ENCODE measurements at places on chromosomes 16 and 17.

- peak; percentile 74 for DNase-seq
Observed at GRCh38 chr17:81519284-81520020, 6.9 kb upstream of the ACTG1 start.

DNA sequence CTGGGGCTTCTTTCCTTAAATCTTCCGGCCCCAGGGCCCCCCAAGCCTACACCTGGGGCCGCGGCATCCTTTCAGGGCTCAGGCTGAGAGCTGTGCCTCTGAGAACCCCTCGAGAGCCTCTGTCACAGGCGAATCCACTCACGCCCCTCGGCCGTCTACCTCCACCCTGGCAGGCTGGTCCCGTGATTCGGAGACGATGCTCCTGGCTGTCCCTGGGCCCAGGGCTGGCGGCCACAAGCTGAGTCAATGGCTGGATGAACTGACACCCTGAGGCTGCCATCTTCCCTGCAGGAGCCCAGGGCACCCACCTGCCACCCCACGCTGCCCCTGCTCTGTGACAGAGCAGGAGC is 4.4 kb downstream of the TEPSIN start:
- no peak for DNase-seq

GRCh38 chr16:13921328-13921727 is 1.4 kb downstream of the ERCC4 start:
- DNase-seq: no peak

GRCh38 chr16:84390131-84390785 is 21.9 kb downstream of the ATP2C2 start:
- DNase-seq: no peak

DNA sequence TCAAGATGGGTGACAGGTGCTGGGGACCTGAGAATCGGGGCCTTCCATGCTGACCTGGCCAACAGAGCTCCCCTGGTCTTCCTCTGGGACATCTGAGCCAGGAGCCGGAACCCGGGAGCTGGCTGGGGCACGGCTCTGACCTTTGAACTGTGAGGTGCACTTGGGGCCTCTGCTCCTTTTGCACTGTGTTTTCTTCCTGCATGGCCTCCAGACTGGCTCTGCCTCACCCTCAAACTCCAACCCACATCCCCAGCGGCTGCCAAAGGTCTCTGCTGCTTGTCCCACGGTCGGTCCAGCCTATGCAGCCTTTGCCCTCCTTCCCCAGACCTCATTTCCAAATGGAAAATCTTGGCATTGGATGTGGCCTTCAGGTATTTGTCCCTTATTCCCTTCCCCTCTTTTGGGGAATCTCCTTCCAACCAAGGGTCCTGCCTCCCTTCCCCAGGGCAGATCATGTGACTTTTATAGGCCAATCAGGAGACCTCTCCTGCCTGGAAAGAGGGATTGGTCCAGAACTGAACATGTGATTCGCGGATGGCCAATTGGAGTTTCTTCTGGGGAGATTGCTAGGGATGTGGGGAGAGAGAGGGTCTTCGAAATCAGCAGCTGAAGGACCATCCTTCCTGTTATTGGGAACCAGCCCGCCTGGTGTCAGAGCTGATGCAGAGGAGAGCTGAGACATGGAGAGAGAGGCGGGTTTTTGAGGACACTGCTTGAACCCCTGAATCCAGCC is 117.9 kb downstream of the CYLD start:
- DNase-seq: no peak

GRCh38 chr16:83586036-83586435 is 221.7 kb upstream of the HSBP1 start:
- DNase-seq: no peak

- DNase-seq: peak; percentile 67
Observed at GRCh38 chr17:19338031-19338990, 24.2 kb downstream of the B9D1 start.

- no peak for DNase-seq
Observed at GRCh38 chr17:42878123-42878880, 22.3 kb upstream of the G6PC1 start.

DNA sequence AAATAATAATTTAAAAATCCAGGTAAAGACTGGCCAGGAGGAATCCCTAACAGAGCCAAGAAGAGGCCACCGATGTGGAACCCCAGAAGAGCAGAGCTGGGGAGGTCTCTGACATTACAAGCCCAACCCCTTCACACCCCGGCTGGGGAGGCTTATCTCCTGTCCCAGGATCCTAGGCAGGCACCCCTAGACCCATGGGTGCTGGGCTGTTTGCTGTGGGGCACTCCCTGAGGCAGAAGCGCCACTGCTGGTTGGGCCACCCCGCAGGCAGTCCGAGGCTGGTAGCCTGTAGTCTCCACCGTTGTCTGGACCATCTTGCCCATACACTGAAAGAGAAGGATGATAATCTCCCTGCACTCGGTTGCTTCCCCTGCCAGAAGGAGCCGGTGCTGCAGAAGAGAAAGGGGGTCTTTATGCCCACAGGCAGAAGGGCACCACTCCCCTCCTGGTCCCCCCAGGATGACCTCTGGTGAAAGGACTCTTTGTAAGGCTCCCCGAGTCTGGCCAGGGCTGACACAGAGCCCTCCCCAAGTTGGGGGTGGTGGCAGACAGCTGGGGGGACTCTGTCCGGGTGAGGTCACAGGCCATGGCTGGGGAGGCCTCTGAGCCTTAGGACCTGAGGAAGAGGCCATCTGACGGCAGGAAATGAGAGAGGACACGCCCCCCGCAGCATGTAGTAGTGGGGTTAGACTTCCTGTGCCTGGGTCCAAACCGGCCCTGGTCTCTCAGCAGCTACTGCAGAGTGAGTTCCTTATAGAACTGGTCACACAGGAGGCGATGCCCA is 34.2 kb downstream of the CFAP20 start:
- DNase-seq: no peak

DNA sequence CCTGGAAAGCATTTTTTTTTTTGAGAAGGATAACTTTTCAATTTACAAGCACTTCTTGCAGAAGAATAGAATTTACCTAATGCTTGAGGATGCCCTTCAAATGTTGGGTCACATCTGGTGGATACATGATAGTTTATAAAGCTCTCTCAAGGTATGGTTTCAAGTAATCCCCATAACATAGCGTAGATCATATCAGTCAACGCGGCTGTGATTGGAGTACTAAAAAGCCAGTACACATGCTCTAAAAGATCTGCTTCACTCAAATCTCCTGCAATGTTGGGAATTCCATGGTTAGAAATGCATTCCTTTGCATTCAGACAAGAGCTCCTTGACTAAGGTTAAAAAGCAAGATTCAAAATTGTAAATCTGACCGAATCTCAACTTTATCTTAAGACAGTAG is 3.9 kb upstream of the KCNJ16 start:
- DNase-seq: no peak

Data from activated naive CD8-positive, alpha-beta T cell treated with anti-CD3 and anti-CD28 coated beads, Interleukin-2, amount 50 U/mL, for 24 hours (primary cell).